ENCODE measurements at places on chromosomes 1 and 21.

GRCh38 chr1:12135612-12136011 lies 31.2 kb upstream of the TNFRSF1B start:
- no peak for DNase-seq

DNA sequence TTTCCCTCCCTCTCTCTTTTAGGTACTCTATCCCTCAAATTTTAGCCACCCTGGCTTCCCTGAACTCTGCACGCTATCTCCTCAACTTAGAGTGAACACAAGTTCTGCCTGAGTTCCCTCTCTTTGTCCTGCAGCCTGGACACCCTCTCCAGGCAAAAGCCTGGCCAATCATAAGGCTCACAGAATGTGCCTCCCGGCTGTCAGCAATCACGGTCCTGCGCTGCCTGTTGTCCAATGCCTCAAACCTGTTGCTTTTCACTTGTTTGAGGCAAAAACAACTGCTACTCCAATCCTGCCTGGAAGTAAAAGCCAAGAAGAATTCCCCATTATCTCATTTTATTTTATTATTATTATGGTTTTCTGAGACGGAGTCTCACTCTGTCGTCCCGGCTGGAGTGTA lies 66.1 kb downstream of the LGR6 start:
- no peak for DNase-seq

DNA sequence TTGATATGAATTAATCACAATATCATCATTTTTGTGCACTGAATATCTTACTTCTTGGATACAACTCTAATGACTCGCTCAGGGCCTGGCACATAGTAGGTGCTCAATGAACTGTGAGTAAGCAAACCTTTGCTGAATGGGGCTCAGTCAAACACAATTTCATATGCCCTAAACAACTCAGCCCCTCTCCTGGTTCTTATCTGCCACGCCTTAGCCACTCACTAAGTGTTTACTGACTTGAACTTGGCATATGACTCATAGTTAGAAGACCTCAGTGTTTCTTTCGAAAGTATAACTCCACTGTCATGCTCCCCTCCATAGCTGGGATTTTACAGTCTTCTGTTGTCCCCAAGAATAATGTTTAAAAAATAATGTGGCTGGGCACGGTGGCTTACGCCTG lies 4.8 kb upstream of the IFNLR1 start:
- no peak for DNase-seq

GRCh38 chr1:67514786-67515185 lies 84.6 kb upstream of the SERBP1 start:
- DNase-seq, result no peak

GRCh38 chr1:206578068-206578977 lies 33.9 kb downstream of the EIF2D start:
- DNase-seq, result no peak

DNA sequence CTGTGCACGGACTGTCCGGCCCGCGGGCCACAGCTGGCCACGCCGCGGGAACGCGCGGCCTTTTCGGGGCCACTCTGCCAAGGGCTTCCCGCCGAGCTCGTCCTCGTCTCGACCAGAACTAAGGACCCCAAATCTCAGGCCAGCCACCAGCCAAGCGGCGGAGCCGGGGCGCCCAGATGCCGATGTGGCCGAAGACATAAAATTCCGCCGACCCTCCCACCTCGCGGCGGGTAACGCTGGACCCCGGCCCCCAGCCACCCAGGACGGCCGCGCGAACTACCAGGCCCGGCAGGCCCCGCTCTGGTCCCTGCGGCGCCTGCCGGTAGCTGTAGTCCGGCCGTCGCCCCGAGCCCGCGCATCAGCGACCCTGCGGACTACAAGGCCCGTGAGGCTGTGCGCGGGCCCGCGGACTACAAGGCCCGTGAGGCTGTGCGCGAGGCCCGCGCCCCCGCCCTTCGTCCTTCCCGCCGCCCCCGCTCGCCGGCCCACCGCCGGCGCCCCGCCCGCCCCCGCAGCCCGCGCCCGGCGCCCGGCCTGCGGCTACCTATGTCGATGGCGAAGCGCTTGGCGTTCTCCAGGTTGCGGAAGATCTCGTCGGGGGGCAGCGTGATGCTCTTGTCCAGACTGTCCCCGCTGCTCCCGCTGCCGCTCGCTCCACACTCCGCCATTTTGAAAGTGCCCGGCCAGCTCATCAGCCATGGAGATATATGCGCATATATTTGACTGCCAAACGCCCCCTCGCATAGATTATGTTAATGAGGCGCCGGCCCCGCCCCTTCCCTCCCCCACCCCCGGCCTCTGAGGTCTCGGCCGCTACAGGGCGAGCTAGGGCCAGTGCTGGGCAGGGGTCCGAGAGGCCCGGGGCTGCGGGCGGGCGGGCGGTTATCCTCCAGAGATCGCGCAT lies at the start of gene PANK4:
Gene PANK4 (minus strand): TSS at position 677 of the 904 bp plus-strand sequence. CDS start 9 bp downstream, at position 668.
- peak; percentile 83 for DNase-seq

- DNase-seq, result no peak
Measured at GRCh38 chr1:203101813-203102634, 16.2 kb upstream of the MYOG start.

DNA sequence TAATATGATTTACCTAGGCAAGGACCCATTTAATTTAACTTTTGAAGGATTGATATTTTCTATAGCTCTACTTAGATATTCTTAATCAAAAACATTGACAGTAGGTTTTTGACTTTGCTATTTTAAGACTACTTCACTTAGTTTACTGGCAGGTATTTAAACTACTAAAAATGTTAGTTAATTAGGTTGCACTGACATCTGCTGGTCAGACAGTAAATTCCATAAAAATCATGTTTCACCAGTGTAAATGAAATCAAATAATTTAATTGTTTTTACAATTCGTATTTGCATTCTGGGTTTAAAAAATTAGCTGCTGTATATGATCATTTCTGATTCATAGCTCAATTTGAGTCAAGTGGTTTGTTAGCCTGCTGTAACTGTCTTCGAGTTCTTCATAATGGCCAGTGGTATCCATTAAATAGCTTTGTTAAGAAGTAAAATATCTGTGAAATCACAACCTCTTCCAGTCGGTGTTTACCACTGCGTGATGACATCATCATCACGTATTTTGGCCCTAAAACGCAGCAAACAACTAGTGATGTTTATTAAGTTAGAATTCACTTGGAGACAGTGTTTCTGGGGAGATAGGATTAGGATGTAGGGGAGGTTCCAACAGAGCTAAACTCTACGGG lies 26.2 kb downstream of the EXTL2 start:
- no peak for DNase-seq

DNA sequence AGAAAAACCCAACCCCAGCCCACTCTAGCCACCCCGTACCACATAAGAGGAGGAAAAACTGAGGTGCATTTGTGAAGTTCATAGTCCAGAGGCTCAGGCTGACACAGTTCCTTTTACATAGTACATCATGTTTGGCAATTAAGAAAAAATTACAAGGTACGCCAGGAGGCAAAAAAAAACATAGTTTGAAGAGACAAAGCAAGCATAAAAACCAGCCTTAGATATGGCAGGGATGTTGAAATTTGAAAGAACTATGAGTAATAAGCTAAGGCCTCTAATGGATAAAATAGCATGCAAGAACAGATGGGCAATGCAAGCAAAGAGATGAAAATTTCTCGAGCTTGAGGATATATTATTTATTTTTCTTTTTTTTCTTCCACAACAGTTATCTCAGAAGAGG lies 31.9 kb downstream of the MIXL1 start:
- DNase-seq, result no peak

GRCh38 chr21:39595465-39595864 lies 17.3 kb upstream of the B3GALT5 start:
- DNase-seq, result no peak

DNA sequence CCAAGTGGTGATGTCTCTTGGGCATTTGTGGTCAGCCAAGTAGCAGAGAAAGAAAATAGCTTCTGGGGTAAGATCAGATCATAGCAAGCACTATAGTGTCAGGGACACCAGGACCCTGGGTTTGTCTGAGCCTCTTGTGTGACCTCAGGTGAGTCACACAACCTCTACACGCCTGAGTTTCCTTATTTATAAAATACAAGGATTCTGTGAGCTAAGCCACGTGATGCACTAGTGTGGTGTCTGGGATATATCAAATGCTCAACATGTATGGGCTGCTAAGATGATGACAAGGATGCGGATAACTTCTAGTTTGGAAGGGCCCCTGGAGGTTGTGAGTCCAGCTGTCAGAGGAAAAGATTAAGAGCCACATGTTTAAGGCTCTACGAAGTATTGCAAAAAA lies 24.5 kb upstream of the ZNF436 start:
- DNase-seq, result no peak

DNA sequence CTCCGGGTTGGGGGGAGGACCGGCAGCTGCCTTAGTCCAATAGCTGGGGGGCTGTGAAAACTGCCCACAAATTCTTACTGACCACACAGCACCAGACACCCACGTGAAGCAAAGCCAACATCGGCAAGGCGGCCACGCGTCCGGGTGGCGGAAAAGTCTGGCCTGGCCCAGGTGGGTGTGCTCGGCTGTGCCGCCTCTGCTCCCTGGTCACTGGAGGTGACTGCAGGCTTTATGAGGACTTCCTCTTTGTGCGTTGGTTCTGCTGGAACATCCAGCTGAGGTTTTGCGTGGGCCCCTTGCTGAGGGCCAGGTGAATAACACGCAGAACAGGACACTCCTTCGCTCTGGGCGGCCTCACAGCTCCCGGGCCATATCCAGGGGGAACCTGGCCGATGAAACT lies 35.4 kb downstream of the FAAP20 start:
- no peak for DNase-seq

DNA sequence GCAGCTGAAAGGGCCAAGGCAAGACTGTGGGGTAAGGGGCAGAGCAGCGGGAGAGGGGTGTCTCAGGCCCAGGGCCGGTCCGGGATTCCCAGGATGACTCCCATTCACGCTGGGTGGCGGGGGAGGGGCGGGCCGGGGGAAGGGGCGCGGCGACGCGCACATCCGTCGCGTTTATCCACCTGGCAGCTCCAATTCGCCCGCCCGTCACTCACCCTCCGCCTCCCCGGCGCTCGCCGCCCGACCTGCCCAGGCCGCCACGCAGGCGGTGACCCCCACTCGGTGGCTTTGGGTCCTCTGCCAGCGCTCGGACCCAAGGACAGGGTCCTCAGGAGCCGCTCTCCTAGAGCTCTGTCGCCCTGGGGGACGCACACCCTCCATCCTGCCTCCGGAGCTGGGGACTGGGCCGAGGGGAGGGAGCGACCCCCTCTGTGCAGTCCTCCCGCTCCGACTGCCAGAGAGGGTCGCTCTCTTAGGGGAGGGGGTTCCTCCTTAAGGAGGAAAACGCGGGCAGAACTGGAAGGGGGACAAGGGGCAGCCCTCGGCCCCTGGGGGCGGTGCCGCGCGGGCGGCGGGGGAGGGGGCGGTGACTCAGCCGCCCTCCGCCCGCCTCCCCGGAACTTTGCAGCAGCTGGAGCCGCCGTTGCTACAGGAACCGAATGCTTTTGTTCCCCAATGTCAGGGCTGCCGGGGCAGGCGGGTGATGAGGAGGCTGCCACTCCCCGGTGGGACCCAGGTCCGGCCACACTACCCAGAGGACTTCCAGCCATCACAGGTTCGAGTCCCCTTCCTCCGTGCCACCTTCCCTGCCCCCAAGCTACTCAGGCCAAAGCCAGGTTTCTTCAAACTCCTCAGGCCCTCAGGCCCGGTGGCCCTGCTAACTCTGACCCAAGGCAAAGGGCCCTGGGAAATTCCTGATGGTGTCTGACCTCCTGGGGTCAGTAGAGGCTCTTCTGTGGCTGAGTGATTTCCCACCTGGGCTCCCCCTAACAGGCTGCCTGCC lies 3.4 kb downstream of the ADGRB2 start:
- peak; percentile 41 for DNase-seq

DNA sequence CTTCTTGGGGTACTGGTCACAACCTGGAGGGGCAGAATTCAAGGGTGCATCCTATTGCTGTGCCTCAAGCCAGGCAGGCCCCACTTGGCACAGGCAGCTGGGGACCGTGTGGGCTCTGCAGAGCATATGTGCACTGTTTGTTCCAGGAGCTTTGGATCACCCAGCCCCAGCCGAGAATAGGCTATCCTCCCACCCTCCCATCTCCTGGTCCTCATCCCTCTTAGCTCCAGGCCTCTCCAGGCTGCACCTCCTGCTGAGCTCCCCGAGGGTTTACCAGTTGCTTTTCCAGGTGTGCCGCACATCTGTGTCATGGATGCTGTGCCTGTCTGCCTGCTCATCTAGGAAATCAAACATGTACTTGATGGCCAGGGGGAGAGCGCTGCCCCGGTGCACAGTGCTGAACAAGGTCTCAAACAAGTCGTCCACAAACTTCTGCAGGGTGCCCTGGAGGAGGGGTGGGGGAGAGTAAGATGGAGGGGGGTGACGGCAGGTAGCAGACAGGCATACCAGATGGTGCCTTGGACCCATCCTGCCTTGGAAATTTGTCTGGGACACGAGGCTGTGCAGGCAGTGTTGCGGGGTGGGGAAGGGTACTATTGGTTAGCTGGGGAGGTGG lies 120.5 kb upstream of the CD34 start:
- DNase-seq, result no peak

All from stimulated activated CD8-positive, alpha-beta memory T cell treated with anti-CD3 and anti-CD28 coated beads, Interleukin-4, amount 100 ng/mL, for 24 hours (primary cell).